ENCODE measurements at places on chromosomes 6 and 20.

DNA sequence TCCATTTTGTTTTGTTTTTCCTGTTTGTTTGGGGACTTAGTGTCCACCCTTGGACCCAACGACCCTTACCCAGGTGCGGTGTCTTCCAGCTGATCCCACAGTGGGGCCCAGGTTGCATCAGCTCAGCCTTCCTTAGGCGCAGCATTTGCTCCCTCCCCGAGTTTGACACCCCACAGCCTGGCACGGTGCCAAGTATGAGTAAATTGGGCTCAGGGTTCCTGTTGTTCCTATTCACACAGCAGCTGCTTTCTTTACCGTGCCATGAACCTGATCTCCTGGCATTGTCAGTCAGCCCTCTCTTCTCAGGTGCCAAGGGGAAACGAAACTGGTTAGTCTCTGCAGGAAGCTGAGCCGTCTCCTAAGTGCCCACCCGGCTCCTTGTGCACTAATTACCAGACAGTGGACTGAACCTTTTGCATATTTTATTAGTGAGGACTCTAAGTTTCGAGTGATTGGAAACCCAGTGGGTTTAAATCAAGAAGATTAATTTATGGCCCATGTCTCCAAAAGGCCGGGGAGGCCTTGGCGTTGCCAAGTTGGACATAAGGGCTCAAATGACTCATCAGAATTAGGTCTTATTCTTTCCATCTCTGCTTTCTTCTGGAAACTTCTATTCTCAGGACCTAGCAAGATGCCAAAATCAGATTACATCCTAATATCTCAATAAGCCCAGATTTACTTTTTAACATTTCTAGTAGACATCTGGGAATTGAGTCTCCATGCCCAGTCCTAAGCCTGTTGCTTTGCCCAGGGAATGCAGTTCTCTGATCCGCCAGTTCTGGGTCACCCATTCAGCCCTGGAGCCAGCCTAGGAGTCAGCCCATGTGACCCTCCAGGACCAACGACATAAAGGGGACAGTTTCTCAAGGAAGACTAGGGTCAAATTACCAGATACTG lies 68.8 kb downstream of the TSHZ2 start:
- DNase-seq = no peak

DNA sequence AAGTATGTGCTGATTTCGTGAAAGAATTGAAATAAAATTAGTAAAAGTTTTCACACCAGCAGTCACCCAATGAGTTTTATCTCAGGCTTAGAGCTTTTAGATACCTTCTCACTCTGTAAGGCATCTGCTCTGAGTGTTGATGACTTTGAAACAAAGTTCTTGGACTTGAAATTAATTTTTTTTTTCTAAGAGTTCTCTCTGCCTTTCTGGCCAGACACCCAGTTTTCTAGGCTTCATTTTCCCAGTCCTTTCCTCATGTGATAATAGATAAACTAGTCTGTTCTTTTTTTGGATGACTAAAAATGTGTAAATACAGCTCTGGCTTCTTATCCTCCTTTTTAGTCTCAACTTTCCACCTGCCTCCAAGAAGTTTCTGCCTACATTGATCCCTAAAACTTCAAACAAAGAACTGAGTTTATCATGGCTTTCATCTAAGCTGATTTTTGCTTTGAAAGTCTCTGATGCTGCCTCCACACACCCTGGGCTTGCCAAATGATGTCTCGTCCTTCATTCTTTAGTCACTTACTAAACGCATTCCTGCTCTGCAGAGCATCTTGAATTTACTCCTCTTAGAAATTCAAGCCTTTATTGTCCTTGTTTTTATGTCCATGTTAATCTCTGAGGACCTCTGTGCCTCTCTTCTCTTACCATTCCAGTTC lies 32.7 kb downstream of the SLX4IP start:
- peak; percentile 50 for DNase-seq

DNA sequence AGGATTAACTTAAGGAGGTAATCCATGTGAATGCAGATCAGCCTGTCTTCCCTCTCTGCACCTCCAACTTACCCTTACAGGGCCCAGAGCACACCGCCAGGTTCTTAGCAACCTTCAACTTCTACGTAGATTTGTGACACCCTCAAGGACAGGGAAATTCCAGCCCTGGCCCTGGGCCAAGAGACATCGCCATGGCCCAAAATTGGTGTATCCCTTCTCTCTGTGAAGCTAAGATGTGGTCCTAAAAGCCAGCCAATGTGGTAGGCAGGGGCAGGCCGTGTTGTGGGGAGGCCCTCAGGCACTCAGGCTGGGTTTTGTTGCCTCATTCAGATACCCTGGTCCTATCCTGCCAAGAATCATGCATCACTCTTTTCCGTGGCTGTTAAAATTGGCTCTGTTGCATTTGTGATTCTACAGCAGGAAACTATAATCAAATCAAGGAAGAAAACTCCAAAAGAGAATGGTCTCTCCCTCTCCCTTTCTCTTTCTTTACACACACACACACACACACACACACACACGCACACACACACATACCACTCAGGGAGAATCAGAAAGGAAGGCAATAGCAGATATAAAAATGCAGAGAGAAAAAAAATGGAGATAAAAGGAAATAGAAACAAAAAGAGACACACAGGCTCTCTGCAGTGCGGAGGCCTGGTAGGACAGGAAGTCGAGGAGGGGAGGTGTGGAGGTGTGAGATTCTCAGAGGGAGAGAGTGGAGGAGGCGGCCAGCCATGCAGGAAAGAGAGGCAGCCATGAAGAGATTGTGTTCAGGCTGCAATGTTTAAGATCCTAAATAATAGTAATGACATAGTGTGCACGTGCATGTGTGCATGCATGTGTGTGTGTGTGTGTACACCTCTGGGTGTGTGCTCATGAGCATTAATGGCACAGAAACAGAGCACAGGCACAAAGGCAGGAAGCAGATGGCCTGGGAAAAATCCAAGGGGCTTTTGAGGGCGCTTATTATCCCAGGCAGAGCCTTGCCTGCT lies 201.8 kb upstream of the LRFN2 start:
- DNase-seq = no peak

- DNase-seq = peak; percentile 45
Observed at GRCh38 chr20:14820771-14821170, 483.4 kb upstream of the FLRT3 start.

GRCh38 chr6:169990095-169991030 lies 238.9 kb downstream of the ERMARD start:
- no peak for DNase-seq

- no peak for DNase-seq
Observed at GRCh38 chr6:127868338-127868737, 32.5 kb downstream of the THEMIS start.

DNA sequence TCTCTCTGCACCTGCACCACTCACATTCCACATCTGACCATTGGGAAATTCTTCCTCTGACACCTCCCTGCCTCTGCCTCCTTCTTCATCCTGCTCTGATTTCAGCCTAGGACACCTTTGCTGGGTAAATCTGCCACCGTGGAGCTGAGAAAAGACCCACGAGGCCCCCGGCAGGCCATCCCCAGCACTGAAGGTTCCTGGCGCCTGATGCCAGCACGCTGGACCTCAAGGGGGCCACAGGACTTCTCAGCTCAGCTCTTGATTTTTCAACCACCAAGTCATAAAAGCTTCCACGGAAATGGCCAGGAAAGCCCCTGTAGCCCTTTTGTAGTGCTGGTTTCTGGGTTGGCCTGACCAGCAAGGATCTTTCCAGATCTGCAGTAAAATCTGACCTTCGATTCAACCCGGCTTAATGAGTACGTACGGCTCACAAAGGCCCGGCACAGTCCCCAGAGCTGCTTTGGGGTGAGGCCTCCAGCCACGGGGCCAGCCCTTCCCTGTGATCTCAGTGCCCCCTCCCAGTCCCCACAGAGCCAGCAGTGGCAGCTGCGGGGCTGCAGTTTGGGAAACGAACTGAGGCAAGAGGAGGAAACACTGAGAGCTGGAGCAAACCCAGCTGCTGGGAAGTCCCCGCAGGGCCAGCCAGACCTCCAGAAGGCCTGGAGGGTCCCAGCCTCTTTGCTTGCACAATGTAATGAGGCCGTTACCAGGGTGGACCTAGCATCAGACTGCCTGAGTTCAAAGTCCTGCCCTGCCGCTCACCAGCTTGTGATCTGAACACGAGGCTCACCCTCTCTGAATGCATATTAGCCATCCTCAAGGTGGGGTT lies 157.5 kb downstream of the BMP7 start:
- DNase-seq = no peak

- DNase-seq = peak; percentile 98
Observed at GRCh38 chr6:101083533-101084175, 202.5 kb upstream of the ASCC3 start.

DNA sequence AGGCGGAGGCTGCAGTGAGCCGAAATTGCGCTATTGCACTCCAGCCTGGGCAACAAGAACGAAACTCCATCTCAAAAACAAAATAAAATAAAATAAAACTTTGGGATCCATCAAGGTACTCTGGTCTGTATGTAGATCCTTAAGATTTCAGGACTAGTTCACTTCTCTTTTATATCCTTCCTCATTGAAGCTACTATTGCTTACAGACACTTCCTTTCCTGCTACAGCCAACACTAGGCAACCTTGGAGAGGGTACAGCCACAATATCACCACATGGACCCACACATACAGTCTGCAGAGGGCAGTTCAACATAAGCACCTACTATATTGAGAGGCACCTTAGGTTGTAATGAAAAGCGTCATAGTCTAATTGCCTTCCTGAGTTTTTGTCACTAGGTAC lies 113.3 kb downstream of the ATXN1 start:
- no peak for DNase-seq

GRCh38 chr6:164928728-164929407 lies 380.5 kb downstream of the C6orf118 start:
- DNase-seq = no peak

DNA sequence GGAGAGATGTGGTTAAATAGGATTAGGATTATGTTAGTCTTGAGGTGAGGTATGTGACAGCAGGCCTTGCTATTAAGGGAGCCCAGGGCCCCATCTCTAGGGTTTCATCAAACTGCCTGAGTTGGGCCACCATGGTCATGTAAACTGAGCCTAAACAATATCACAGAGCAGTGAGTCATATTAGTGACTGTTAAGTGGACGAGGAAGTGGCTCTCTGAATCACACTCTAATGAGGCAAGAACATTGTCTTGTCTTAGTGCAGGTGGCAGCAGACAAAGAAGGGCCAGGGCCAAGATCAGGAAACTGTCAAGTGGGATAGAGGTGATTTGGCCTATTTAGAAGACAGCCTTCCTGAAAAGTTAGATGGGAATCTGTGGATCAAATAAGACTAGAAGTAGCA lies 23.1 kb downstream of the ENPP3 start:
- peak; percentile 23 for DNase-seq

GRCh38 chr20:62935204-62935967 lies 2.6 kb upstream of the GID8 start:
- no peak for DNase-seq

DNA sequence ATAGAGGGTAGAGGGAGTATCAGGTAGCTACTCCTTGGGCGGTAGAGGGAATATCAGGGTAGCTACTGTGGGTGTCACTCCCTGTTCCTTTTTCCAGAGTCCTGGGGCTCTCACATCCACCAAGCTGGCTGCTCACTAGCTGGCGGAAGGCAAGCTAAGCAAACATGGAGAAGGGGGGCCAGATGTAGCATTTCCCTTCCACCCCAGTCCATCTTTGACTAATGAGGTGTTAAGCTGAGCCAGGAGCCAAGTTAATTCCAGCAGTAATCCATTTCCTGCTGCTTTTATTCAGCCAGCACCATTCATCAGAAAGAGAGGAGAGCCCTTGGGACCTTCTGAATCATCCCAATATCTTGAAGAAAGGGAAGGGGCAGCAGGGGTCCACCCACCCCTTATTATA lies 330.0 kb downstream of the ZFAND3 start:
- no peak for DNase-seq

GRCh38 chr6:161481786-161482516 lies 208.1 kb upstream of the AGPAT4 start:
- no peak for DNase-seq

DNA sequence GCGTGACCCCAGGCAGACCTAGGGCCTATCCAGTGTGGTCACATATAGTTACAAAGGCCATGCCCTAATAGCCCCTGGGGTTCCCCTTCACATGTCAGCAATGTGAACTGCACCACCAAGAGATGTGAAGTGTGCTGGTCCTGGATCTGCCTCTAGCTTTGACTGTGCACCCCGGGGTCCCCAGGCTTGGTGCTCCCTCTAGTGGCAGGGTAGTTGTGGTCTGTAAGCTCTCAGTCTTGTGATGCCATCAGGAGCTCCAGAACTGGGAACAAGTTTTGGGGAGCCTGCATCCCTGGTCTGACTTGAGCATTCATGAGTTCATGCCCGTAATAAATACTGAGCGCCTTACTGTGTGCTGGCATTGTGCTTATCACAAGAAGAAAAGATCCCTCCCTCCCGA lies 143.4 kb downstream of the DHX35 start:
- DNase-seq = no peak

- DNase-seq = no peak
Observed at GRCh38 chr6:129651291-129651691, 58.7 kb downstream of the ARHGAP18 start.

- DNase-seq = no peak
Observed at GRCh38 chr6:160837146-160837545, 135.1 kb downstream of the PLG start.

GRCh38 chr6:18493382-18493891 lies 106.3 kb downstream of the RNF144B start:
- no peak for DNase-seq

- no peak for DNase-seq
Observed at GRCh38 chr20:6000871-6001270, 50.4 kb downstream of the MCM8 start.

- no peak for DNase-seq
Observed at GRCh38 chr6:41805830-41806774, 18.6 kb downstream of the TOMM6 start.

- DNase-seq = peak; percentile 54
Observed at GRCh38 chr6:108114841-108115597, 40.5 kb upstream of the OSTM1 start.

- DNase-seq = no peak
Observed at GRCh38 chr20:47290008-47290407, 66.5 kb downstream of the ZMYND8 start.

- DNase-seq = no peak
Observed at GRCh38 chr20:48486065-48486464, 341.7 kb downstream of the PREX1 start.

DNA sequence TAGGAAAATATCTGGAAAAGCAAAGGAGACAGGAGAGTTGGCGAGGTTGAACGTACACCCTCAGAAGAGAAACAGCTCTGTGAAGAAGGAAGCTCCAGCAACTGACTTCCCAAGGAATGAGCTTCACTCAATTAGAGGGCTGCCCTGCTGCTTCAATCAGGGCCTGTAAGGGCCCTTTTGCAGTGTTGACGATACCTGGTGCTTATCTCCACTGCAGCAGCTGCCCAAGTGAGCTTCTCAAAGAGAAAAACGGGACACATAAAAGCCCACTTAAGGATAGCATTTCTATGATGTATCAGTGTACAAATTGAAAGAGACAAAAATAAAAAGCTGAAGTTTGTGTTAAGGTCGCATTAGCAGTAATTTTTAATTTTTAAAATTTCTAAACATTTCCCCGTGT lies 16.4 kb downstream of the SEC63 start:
- DNase-seq = no peak
